ENCODE measurements at places on chromosomes 3 and 15. TPM values are rescaled to one million over a fixed set of nuclear protein-coding genes. Genes with fewer than 3 reads are reported as not detected.

Gene IGDCC3
- not detected for total RNA-seq

Gene SPESP1
- 2.0 TPM for total RNA-seq

Gene AADACL2
- not detected for total RNA-seq

Gene EPHB1
- total RNA-seq = 0.36 TPM

Gene GRK7
- total RNA-seq = not detected

Gene LMLN
- 10.2 TPM for total RNA-seq

Gene AMIGO3
- total RNA-seq = 0.69 TPM

Gene HDDC3
- 11.9 TPM for total RNA-seq

Gene CLEC3B
- not detected for total RNA-seq

Gene IL5RA
- under 0.01 TPM for total RNA-seq

Gene EPHB3
- 1.3 TPM for total RNA-seq

Gene ALCAM
- 9.6 TPM for total RNA-seq

Gene NGLY1
- 28.4 TPM for total RNA-seq

Gene LRRIQ4
- not detected for total RNA-seq

Gene TNFAIP8L3
- not detected for total RNA-seq

Gene CPLX3
- total RNA-seq = 0.15 TPM

Gene CTXN2
- total RNA-seq = not detected

Gene PRSS50
- total RNA-seq = not detected

Gene NIT2
- total RNA-seq = 36.8 TPM

Gene THAP10
- total RNA-seq = 1.0 TPM

Gene ACKR2
- not detected for total RNA-seq

Gene ZDHHC19
- not detected for total RNA-seq

Gene MED12L
- total RNA-seq = 0.15 TPM

Gene DCLK3
- total RNA-seq = not detected

Gene PLA2G4F
- not detected for total RNA-seq

Gene MESP2
- total RNA-seq = not detected

Gene CHRNA5
- 7.6 TPM for total RNA-seq

Gene STRA6
- total RNA-seq = not detected

Gene GDPGP1
- total RNA-seq = 8.0 TPM

Gene KLHL24
- 25.3 TPM for total RNA-seq

Gene GOLGA6A
- total RNA-seq = 0.46 TPM

Gene SOX2
- total RNA-seq = 0.34 TPM

Gene PPARG
- total RNA-seq = 3.6 TPM
